Activated CD4-positive, alpha-beta memory T cell treated with anti-CD3 and anti-CD28 coated beads for 36 hours (primary cell): ENCODE measurements at places on chromosomes 1 and 21.

DNA sequence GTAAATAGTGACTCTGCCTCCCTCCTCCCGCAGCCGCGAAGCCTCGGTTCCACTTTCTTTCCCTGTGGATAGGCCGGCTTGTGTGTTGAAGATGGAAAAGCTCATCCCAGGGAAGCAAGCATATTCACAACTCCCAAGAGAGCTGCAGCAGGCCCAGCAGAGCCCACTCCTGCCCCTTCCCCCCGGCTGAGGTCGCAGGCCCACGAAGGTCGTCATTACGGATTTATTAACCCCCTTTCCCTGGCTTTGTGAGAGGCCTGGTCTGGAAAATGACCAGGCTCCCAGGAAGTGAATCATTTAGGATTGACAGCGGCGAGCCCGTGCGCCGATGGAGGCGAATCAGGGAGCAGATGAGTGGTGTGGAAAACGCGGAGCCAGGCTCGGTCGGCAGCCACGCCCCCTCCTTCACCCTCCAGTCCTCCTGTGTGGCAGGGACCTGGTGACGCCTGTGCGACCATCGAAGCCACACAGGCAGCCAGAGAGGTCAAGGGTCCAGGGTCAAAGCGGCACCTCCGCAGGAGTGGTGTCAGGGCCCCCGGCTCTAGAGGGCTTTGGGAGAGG lies 93.4 kb downstream of the PRDM16 start:
- DNase-seq: no peak

- DNase-seq: no peak
These were observed 148.1 kb downstream of the FGGY start for GRCh38 chr1:59445040-59445439.

GRCh38 chr1:33436557-33437285 lies 5.8 kb upstream of the PHC2 start:
- no peak for DNase-seq

DNA sequence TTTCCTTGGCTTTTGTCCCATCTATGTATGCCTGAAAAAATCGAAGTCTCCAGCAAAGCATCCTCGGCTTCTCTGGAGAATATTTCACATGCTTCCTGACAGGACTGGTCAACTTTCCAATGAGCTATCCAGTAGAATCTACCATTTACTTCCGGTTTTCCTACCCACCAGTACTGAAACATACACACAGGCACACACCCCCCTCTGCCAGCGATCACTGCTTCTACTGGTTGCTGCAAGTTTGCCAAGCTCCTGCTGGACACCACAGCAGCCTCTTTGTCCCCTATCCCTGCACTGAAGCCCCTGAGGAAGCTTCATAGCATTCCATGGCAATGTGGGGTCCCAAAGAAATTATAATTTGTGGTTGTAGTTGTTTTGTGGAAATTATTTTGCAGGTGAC lies 536.8 kb downstream of the MATN1 start:
- DNase-seq: no peak

- DNase-seq: no peak
These were observed 30.2 kb upstream of the DDX59 start for GRCh38 chr1:200699871-200700270.

DNA sequence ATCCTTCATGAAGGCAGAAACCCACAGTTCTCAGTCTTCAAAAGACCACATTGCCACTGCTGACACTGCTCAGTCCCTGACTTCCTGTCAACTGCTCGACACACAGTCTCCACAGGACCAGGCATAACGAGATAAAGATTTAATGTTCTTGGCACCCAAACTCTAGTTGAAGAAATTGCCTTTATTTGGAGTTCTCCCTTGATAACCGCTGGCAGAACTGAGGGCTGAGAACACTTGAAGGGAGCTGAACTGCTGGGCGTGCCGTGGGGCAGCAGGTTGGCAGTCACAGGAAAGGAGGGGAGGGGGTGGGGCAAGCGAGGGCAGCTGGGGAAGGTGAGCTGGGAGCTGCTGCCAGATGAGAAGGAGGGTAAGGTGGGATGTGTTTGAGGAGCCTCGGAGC lies 15.9 kb downstream of the HENMT1 start:
- peak; percentile 60 for DNase-seq

DNA sequence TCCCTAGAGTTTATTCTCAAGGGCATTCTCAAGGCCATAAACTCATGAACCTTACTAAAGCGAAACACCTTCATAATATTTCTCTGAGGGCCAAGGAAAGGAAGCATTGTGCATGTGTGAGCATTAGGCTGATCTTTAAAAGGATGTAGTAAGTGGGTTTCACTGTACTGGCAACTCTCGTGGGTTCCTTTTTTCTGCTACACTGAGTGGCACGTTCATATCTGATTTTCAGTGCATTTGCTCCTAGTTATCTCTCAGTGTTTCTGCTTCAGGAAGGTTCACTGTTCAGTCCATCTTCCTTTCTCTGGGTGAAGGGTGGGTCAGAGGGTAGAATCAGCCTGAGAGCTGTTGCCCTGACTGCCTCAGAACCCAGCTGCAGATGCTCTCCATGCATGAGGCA lies 192.8 kb upstream of the ADGRL2 start:
- DNase-seq: no peak

DNA sequence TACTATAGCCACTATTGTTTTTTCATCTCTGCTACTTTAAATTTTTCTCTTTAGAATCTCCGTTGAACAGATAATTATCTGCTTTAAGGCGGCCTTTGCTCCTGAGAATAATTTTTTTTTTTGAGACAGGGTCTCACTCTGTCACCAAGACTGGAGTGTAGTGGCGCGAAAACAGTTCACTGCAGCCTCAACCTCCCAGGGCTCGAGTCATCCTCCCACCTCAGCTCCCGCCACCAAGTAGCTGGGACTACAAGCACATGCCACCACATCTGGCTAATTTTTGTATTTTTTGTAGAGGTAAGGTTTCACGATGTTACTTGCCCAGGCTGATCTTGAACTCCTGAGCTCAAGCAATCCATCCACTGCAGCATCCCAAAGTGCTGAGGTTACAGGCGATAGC lies 28.6 kb downstream of the TRIT1 start:
- DNase-seq: no peak

DNA sequence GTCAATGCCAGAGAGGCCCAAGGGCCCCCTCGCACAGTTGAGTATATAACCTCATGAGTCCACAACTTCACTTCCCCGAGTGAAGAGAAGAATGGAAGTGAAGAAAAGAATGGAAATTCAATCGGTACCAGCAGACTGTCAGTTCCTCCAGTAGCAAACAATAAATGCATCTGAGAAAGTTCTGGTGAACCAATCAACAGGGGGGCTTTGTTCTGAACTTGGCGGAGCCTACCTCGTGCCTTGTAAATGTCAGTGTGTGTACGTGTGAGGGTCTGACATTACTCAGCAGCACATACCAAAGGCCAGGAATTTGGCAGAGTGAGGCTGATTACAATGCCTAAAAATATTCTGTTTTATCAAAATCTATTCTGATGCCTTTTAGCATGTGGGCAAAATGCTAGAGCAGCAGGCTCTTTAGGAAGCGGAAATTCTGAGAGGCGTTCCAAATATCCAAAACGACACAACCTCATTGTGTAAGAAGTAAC lies 238.5 kb downstream of the LTN1 start:
- DNase-seq: no peak

DNA sequence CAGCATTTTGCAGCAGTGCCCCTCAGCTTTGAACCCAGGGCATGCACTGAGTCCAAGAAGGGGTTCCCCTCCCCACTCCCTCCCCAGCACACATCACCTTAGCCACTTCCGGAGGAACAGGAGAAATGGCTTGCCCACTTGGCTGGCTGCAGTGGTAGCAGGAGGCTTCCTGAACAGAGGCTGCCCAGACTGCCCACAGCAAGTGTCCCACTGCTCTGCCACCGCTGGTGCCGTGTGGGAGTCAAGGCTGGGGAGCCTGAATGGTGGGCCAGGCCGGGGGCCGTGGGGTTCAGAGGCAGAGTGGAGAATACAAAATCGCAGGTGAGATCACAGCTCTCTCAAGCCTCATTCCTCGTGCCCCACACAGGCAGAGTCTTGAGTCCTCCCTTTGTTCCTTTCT lies 34.5 kb downstream of the CD247 start:
- DNase-seq: peak; percentile 58

DNA sequence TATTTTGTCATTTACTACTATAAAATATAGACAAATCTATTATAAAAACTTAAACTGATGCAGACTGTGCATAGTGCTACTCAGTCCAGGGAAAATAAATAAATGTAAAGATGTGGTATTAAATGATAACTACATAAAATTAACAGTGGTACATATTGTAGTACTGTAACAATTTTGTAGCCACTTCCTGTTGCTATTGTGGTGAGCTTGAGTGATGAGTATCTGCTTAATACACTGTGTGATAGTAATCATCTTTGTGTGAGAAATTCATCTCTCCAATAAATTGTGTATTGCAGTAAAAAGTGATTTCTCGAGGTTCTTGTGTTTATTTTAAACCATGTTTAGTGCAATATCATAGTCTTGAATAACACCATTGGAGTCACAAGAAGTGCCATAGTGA lies 353.4 kb upstream of the ZRANB2 start:
- DNase-seq: no peak

- DNase-seq: no peak
These were observed 37.5 kb upstream of the TTC22 start for GRCh38 chr1:54838565-54839180.

DNA sequence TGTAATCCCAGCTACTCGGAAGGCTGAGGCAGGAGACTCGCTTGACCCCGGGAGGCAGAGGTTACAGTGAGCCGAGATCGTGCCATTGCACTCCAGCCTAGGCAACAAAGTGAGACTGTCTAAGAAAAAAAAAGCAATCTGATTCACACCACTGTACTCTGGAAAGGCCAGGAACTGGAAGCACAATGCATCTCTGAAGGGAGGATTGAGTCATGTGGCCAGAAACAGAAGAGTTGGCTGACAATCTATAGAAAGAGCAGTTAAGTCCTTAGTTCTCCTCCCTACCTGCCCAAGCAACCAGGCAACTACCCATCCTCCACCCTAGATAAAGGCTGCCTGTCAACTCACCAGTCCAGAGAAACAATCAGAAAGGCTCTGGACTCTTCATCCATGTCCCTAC lies 45.9 kb downstream of the PIK3R3 start:
- DNase-seq: no peak

DNA sequence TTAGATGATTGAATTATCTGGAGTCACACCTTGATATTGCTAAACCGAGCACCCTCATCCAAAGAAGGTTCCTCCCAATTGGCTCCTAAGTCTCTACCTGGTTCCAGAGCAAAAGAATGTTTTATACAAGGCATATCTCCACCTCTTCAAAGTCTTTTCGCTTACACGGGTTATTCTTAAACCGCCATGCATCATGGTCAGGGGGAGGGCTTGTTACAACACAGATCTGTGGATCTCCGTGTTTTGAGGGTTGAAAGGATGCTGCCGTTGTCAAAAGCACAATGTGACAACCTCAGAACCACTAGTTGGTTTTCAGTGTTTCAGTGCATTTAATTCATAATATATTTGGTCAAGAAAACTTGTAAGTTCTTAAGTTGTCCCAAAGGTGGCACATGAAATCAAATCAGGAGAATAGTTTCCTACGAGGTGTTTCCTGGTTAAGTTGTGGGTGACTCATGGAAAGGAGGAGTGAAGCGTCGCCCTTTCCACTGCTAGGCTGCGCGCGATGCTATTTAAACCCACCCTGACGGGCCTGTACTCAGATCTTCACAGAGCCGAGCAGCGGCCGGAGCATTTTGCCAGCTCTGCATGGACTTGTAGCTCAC lies 1531.6 kb upstream of the TPTE start:
- no peak for DNase-seq

DNA sequence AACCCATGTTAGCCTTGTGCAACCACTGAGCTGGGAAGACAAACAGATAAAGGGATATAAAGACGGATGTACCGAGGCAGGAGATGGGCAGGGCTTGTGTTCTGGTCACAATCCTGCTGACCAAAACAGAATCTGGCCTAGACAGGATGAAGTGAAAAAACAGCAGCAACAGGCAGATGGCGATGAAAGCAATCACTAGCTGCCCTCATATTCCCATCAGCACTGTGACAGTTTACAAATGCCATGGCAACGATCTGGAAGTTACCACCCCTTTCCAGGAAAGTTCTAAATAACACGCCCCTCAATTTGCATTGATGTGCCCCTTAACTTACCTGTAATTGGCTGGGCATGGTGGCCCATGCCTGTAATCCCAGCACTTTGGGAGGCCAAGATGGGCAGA lies 40.6 kb upstream of the CD46 start:
- no peak for DNase-seq

DNA sequence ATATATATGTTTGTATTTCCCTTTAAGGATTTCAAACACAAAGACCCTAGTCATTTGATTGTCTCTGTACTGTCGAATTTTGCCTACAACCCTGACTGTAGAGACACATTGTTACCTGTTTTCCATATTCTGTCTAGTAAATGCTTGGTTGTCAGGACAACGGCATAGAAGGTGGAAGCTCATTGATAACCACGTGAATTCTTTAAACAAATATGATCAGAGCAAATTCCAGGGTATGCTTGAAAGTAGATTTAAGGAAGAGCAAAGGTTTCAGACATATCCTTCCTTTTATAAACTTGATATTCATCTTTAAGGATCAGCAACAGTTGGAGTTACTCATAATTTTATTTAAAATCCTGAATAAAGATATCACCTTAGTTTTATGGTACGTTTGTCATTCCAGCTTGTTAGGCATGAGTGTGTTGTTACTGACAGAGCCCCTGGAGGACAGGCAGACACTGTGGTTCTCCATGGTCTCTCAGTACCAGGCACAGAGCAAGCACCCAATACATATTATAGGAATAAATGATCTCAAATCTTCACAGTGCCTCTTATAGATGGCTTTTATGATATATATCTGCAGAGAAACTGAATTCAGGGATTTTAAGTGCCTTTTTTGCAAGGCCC lies 203.2 kb downstream of the FGGY start:
- DNase-seq: no peak

DNA sequence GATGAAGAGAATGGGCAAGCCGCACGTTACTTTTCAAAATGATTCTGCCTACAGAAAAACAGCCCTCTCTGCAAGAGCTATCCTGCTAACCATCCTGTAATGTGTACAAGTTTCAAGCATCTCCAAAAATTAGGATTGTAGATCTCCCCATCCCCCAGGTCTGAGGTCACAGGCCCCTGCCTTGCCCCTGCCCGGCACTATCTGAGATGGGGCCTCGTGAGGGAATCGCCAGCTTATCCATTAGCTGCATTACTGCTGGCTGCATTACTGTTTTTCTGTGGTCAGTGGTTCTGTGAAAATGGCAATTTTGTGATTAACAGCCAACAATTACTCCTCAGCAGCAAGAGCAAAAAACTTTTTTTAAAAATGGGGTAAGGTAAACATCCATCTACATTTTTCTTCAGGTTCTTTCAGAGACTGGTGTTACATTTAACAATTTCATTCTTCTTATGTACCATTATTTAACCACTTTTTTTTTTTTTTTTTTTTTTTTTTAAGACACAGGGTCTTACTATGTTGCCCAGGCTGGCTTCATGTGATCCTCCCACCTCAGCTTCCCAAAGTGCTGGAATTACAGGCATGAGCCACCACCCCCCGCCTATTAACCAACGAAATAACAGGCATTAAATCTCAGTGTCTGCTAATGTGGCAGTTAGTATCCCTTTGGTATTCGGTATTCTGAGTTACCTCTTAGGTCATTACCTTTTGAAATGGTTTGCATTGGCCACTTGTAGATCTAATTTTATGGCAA lies 83.8 kb downstream of the MRPL37 start:
- no peak for DNase-seq

GRCh38 chr1:119483441-119484200 lies 23.4 kb upstream of the HSD3B1 start:
- DNase-seq: no peak
